ENCODE measurements at places on chromosomes 1 and 21.
A peak's percentile ranks its signal among the peaks of the same experiment; 100 is the strongest.

- peak; percentile 89 for DNase-seq
Measured at GRCh38 chr21:29181799-29182470, 51.5 kb downstream of the MAP3K7CL start.

GRCh38 chr1:40774266-40774998 lies 9.2 kb upstream of the KCNQ4 start:
- no peak for DNase-seq

- DNase-seq: no peak
Measured at GRCh38 chr1:204260601-204261197, 46.9 kb upstream of the GOLT1A start.

GRCh38 chr1:48073798-48074530 lies 76.8 kb upstream of the TRABD2B start:
- DNase-seq: no peak

GRCh38 chr1:25430967-25431881 lies 527 bp downstream of the MACO1 start:
- DNase-seq: no peak

DNA sequence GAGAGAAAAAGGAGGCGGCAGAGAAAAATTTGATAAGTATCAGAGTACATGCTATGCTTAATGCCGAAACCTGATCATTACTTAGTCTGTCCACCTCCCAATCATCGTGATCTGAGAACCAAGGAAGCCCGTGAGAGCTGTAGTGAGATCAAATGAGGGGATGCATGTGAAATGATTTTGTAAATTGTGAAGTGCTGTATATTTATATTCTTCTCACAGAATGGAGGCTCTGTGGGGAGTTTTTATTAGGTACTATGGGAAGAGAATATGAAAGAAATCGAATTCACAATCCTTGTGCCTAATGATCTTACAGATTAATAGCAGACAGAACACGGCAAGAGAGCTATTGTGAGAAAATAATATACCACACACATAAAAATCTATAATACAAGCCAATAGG lies 115.5 kb downstream of the LYPLAL1 start:
- DNase-seq: no peak

DNA sequence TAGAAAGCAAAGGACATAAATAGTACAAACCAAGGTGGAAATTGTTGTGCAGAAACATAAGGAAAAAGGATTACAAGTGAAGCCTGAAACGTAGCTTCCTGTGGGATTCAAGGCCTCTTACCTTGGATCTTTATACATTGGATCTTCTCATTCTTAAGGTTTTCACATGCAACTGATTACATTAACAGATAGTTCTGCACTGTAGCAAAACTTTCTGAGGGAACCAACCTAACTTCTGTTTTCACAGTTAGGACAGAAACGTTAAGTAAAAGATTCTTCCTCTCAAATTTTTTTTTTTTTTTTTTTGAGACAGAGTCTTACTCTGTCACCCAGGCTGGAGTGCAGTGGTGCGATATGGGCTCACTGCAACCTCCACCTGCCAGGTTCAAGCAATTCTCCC lies 7.8 kb upstream of the TM2D1 start:
- DNase-seq: no peak

- DNase-seq: no peak
Measured at GRCh38 chr1:103191327-103191726, 83.0 kb upstream of the COL11A1 start.

DNA sequence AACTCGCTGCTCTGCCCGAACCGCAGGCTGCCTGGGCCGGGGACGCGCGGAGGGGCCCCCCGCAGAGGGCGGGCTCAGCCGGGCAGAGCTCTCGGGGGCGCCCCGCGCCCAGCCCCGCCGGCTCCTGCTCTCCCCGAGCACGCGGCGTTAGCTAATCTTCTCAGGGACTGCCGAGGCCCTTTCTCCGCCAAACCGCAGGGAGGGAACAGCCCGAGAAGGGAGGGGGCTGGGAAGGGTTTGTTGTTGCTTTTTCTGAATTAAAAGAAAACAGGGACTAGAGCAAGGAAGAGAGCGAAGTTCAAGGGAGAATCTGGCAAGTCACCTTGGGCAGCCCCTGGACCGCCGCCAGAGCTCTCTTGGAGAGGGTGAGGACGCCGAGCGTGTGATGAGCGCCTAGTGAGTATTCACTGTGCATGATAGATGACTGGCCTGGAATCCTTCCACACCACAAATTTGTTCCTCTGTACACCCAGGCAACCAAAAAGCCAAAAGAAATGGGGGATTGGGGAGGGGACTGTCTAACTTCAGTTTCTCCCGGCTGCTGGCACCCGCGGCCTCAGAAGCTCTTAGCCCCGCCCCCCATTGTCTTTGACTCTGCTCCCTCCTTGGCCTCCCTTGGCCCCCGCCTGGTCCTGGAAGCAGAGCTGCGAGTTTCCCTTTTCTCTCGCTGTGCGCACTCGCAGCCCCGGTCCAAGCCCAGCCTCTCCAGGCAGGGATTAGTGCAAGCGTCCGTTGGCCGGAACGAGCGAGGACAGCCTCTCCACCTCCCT lies 19.7 kb upstream of the LMX1A start:
- peak; percentile 96 for DNase-seq

GRCh38 chr1:165068741-165069140 lies 287.8 kb downstream of the LMX1A start:
- DNase-seq: no peak

GRCh38 chr1:208631506-208631905 lies 387.3 kb upstream of the PLXNA2 start:
- DNase-seq: no peak

- DNase-seq: no peak
Measured at GRCh38 chr21:42188663-42189062, 30.3 kb upstream of the ABCG1 start.

- DNase-seq: no peak
Measured at GRCh38 chr21:31395268-31395667, 51.2 kb upstream of the TIAM1 start.

DNA sequence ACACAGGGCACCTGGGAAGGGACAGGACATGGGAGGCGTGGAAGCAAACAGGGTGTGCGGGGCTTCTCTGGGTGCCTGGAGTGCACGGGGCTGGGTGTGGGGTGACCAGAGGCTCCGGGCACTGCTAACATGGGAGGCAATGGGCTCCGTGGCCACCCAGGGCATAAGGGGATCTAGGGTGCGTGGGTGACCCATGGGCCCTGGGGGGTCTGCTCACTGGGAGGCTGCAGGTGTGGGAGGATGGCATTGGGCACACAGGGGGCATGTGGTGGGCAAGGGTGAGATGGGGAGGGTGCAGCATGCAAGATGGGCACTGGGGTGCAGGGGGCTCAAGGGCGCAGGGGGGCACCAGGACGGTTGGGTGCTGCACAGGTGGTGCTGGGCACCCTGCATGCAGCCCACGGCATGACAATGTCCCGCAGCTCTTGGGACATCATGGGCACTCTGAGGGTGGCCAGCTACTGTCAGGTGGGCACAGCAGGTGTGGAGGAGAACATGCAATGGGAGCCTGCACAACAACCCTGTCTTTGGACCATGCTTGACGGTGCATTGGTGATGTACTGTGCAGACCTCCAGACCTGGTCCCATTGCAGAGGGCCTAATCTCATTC lies 15.1 kb downstream of the TRIM11 start:
- no peak for DNase-seq

GRCh38 chr1:41479000-41479807 lies 5.3 kb downstream of the EDN2 start:
- peak; percentile 73 for DNase-seq

DNA sequence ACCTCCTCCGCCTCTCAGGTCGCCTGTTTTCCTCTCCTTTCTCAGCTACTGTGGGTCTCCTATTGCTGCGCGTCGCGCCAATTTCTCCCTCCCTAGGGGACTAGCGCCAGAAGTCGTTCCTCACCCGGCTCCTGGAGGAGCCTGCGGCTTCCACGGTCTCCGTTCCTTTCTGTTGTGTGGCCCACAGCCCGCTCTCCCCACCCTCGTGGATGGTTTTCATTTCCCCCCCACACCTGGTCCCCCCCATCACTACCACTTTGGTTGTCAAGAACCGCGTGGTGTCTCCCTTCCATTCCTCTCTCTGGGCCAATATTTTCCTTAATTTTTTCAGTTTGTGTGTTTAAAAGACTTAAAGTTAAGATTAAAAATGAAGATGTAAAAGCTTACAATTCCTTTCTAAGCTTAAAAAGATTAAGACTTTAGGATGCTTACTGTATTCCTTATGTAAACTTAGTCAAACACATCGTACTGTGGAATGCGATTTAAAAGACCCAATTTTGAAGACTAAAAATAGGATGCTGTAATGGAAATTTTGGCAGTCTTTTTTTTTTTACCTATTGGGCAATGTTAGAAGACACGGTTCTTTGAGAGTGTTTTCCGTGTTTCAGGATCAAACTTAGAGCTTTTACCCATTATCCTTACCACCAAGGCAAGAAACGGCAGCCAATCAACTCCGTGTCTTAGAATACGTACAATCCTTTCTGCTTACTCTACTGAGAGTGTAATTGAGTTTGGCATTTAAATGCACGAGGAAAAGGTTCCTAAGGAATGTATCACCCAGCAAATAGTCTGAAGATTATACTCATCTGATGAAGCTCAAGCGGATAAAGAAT lies 773 bp downstream of the CNST start:
- peak; percentile 94 for DNase-seq

DNA sequence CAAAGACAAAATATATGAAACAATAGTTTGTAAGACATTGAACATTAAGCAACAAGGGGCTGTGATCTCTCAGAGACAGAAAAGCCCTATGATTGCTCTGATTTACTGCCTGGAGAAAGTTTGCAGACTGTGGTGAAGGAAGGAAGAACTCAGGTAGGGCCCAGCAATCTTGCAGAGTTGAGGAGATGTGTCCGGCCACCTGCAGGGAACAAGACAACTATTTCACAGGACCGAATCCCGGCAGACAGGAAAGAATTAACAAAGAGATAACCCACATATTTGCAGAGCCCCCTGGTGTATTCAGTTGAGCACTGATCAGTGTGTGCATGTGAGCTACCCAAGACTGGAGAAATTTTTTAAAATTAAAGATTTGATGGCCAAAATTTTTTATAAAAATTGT lies 58.3 kb upstream of the FMN2 start:
- DNase-seq: no peak

DNA sequence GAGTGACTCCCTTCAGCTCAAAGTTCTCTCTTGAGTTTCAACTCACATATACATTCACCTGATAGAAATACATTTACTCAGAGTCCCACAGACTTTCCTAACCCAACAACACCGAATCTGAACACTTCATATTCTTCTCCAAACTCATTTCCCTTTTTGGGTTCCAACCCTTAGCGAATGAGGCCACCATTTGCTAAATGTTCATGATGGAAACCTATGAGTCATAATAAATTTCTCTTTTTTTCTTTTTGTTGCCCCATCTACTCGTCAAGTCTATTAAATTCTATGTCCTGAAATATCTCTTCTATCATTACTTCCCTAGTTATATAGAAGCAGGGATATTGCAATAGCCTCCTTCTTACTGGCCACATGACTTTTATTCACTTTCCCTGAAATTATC lies 100.1 kb downstream of the HLX start:
- DNase-seq: no peak

- DNase-seq: peak; percentile 58
Measured at GRCh38 chr1:224116131-224116530, 2.2 kb downstream of the FBXO28 start.

DNA sequence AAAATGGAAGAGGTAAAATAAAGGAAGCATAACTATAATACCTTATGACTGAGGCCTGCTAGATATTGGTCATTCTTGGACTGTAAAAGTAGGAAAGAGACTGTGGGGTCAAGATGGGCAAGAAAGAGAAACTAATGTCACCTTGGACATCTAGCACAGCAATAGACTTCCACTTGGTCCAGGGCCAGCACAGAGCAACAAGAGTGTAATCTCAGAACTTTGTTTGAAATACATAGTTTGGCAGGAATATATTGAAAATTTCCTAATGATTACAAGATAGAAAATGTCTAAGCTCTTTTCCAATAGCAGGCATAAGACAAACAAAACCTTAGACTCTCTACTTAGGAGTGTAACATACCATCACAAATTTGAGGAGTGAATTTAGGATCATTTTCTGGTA lies 4.6 kb downstream of the LRRC8C start:
- peak; percentile 28 for DNase-seq

DNA sequence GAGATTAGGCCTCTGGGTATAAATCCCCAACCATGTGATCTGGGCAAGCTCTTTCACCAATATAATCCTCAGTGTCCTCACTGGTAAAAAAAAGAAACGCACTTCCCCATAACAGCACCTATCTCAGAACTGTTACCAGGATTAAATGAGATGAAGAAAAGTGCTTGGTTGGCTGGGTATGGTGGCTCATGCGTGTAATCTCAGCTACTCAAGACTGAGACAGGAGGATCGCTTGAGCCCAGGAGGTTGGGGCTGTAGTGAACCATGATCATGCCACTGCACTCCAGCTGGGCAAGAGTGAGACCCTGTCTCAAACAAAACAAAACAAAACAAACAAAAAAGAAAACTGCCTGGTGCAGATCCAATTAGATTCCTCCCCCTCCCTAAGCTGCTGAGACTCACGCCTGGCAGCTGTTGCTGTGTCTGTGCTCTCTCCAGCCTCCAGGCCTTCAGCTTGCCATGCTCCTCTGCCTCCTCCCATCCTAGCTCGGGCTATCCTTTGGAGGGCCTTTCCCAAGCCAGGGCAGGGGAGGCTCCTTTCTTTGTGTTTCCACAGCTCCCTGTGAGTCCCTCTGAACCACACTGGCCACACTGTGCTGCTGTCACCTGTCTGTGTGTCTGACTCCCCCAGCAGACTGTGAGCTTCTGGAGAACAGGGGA lies 19.0 kb downstream of the CYB5RL start:
- no peak for DNase-seq

- DNase-seq: peak; percentile 96
Measured at GRCh38 chr1:179881642-179882252, 338 bp upstream of the TOR1AIP1 start.

GRCh38 chr1:6911974-6912373 lies 126.7 kb downstream of the CAMTA1 start:
- DNase-seq: no peak

DNA sequence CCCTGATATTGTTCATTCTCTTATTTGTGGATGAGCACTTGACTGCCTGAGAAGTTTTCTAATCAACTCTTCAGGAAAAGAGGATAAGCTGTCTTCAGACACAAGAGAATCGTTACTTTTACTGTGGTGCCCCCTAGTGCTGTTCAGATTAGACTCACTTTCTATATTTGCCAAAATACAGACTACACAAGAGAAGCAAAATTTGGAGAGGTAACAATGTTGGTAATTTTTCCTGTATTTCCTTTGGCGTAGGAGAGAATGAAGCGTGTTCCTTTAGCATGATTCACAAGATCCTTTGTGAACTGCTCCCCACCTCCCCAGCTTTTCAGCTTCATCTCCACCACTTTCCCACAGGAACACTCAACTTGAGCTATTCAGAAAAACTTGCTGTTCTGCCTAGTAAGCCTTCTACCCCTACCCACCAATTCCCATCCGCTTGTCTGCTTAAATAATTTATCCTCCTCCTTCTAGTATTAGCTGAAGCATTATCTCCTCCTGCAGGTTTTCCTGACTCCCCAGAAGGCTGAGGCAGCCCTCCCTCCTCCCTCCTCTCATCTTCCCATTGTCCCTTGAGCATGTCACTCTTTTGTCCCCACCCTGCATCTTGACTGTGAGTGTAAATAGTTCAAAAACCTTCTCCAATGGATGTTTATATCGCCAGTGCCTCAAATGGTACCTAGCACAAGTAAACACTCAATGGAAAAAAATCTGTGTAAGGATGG lies 4.5 kb downstream of the TNFSF4 start:
- DNase-seq: peak; percentile 91

Measured in AG10803 (cell line).